Ecto neural progenitor cell (in vitro differentiated cells): ENCODE measurements at places on chromosomes 7 and 10.

DNA sequence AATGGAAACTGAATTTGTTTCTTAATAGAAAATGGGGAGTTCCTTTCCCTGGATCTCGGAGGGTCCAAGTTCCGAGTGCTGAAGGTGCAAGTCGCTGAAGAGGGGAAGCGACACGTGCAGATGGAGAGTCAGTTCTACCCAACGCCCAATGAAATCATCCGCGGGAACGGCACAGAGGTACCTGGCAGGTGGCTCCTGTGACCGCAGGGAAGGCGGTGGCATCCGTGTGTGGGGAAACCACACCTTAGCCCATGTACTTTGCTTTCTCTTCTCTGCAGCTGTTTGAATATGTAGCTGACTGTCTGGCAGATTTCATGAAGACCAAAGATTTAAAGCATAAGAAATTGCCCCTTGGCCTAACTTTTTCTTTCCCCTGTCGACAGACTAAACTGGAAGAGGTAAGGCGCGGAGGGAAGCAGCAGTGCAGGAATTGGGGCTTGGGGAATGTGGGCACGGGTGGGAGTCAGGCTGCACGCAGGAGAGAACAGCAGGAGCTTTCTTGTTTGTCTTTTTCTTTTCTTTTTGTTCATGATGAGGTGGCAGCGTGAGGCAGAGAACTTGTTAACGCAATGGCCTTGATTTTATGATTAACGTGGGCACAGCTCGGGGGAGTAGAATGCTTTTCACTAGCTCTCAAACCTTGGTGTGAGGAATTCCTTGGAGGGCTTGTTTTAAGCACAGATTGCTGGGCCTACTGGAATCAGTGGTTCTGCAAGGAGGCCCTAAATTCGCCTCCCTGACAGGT, 12.8 kb downstream of the HKDC1 start:
- DNase-seq: no peak

DNA sequence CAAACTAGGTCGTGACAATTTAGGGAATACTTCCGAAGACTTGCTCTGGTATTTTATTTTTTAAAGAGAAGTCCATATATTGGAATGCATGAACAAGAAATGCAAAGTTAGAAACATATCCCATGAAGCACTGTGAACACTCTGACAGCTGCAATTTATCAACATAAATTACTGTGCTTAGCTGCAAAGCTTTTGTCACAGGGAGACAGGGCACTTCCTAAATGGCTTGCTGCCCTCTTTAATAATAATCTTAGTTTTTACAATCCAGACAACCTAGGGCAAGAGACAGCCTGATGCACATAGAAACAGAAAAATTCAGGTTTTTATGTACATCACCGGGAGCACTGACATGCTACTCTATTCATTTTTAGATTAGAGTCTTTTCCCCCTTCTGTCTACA, 78.3 kb upstream of the NOBOX start:
- no peak for DNase-seq

GRCh38 chr10:119393019-119393418, 149.5 kb downstream of the RGS10 start:
- no peak for DNase-seq

- DNase-seq: peak; percentile 32
Observed at GRCh38 chr10:125779403-125780327, 4.0 kb upstream of the MMP21 start.

DNA sequence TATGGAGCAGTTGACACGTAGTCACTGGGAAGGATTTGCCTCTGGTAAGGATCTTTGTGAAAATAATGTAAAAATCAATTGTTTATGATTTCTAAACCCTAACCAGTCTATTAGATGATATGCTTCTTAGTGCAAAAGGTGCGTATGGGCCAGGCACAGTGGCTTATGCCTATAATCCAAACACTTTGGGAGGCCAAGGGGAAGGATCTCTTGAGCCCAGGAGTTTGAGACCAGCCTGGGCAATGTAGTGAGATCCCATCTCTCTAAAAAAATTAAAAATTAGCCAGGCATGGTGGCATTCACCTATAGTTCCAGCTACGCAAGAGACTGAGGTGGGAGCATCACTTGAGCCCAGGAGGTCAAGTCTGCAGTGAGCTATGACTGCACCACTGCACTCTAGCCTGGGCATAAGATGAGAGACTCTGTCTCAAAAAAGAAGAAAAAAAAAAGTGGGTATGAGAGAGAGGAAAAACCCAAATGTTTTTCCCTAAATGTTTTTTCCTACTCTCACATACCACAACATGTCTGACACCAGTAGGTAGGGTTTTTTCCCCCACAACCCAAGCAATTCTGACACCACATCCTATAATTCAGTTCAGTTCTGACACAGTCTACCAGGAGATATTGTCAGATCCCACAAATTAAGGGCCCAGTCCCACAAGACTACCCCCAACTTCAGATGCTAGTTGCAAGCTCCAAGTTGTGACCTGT, 36.5 kb downstream of the DNAJC9 start:
- no peak for DNase-seq

- DNase-seq: no peak
Observed at GRCh38 chr10:12432402-12433189, 83.2 kb downstream of the CAMK1D start.

GRCh38 chr10:62814756-62815380, 1.3 kb downstream of the EGR2 start:
- no peak for DNase-seq

GRCh38 chr7:106625678-106626301, 35.2 kb downstream of the CCDC71L start:
- DNase-seq: no peak
